Omental fat pad (tissue), 4 donors: ENCODE measurements at places on chromosomes 5 and 9.

DNA sequence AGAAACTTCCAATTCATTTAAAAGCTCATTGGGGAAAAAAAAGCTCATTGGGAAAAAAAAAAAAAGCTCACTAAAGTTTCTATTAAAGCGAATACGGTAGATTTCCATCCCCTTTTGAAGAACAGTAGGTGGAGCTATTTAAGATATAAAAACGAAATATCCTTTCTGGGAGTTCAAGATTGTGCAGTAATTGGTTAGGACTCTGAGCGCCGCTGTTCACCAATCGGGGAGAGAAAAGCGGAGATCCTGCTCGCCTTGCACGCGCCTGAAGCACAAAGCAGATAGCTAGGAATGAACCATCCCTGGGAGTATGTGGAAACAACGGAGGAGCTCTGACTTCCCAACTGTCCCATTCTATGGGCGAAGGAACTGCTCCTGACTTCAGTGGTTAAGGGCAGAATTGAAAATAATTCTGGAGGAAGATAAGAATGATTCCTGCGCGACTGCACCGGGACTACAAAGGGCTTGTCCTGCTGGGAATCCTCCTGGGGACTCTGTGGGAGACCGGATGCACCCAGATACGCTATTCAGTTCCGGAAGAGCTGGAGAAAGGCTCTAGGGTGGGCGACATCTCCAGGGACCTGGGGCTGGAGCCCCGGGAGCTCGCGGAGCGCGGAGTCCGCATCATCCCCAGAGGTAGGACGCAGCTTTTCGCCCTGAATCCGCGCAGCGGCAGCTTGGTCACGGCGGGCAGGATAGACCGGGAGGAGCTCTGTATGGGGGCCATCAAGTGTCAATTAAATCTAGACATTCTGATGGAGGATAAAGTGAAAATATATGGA, at the start of gene PCDHGA12:
TSS of gene PCDHGA12 (plus strand) at position 176 of the 782 bp plus-strand sequence. CDS start at position 429, 253 bp downstream.
- DNase-seq, result no peak

DNA sequence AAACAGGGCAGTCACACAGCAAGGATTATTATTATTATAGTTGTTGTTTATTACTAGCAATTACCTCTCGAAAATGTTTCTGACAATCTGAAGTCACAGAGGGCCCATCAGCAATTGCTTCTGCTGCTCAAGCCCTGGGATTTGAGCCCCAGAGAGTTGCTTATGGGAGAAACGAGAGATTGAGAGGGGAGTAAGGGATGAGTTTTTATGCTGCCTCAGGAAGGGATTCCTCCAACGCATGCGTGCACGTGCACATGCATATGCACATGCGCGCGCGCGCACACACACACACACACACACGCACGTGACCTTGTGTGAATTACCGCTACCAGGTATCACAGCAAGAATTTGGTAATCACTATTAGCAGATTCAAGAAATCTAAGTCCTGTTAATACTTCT, 189.2 kb upstream of the TBC1D2 start:
- DNase-seq, result no peak

GRCh38 chr9:112881331-112881730, 9.3 kb downstream of the SLC46A2 start:
- no peak for DNase-seq

DNA sequence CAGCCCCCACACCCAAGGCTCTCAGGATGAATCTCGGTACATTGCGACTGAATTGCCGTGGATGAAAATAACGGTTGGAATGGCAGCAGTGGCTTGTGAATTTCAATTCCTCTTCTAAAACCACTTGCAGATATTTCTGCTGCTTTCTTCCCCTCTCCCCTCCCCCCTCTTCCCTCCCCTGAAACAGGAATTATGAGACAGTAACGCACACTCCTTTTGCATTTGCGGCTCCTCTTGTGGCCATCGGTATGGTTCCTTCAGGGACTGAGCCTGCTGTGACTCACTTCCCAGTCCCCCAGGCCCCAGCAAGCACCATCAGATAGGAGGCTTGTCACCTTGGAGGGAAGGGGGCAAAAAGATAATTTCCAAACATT, 9.7 kb downstream of the DCANP1 start:
- DNase-seq, result no peak
